ENCODE measurements at places on chromosomes 5 and 9. TPM values are rescaled to one million over a fixed set of nuclear protein-coding genes. Genes with fewer than 3 reads are reported as not detected.

DNA sequence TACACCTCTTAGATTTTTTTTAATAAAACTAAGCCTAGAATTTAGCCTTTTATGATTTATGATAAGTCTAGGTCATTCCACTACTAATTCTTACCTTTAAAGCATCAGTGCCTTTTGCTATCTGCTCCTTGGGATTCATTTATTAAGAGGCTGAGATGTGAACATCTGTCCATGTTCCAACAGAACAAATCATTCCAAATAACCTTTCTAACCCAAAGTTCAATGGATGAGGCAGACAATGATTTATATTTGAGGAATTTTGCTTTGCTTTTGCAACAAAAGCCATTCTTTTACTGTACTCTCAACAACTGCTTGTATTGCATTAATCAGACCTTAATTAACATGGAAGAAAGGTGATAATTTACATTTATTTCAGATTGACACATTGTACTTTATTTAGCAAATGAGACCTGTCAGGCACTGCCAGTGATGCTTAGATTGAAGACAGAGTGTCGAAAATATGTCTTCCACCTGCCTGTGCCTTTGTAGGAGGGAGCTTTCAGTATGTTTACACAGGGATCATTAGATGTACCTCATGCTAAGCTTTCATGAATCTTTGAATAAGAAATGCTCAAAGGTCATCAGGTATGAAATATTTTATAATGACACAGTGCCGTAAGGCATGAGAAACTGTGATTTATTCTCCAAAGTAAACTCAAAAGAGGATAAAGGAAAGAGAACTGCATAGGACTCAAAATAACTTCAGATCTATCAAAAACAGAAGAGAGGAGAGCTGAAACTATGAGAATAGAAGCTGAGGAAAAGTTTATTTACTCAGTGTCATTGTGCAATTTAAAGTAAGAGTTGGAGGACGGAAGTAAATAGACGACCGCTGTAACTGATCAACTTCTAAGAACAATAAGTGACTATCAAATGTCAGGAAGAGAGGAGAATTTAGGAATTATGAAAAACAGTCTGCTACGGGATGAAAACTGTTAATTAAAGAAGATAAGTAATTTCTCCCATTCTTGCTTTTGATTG, 36.7 kb upstream of the IZUMO3 start:
- DNase-seq = no peak

- DNase-seq = no peak
These were observed 9.1 kb upstream of the PJA2 start for GRCh38 chr5:109418712-109419352.

GRCh38 chr5:144487761-144488160, 317.1 kb downstream of the KCTD16 start:
- peak; percentile 36 for DNase-seq

DNA sequence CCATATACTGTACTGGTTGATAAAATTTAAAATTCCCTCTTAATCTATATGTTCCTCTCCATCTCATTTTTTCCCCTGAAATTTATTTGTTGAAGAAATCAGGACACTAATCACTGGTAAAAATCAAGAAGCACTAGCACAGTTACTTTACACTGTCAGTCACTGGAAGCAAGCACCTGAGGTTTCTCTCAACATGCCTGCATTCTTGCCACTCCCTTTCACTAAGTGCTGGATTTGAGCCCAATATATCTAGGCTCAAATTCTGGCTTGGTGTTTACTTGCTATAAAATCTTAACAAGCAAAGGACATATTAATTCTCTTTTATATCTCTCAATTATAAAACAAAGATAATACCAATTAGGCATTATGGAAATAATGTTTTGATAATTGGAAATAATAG, 58.6 kb downstream of the DIAPH1 start:
- no peak for DNase-seq

DNA sequence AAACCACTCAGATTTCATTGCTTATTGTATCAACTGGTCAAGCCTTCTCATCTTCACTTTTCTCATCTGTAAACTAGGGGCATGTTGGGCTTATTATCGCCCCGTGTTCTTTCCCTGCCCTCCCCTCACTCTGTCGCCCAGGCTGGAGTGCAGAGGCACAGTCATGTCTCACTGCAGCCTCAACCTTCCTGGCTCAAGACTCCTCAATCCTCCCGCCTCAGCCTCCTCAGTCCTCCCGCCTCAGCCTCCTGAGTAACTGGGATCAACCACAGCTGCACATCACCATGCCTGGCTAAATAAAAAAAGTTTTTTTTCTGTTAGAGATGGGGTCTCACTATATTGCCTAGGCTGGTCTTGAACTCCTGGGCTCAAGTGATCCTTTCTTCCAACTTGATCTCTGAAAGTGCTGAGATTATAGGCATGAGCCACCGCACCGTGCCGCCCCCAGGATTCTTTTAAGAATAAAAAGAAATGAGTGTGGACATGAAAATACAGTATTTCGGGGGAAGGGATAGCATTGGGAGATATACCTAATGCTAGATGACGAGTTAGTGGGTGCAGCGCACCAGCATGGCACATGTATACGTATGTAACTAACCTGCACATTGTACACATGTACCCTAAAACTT, 2.0 kb downstream of the MAML1 start:
- no peak for DNase-seq

The GPR150 gene
- 0.12 TPM for total RNA-seq

DNA sequence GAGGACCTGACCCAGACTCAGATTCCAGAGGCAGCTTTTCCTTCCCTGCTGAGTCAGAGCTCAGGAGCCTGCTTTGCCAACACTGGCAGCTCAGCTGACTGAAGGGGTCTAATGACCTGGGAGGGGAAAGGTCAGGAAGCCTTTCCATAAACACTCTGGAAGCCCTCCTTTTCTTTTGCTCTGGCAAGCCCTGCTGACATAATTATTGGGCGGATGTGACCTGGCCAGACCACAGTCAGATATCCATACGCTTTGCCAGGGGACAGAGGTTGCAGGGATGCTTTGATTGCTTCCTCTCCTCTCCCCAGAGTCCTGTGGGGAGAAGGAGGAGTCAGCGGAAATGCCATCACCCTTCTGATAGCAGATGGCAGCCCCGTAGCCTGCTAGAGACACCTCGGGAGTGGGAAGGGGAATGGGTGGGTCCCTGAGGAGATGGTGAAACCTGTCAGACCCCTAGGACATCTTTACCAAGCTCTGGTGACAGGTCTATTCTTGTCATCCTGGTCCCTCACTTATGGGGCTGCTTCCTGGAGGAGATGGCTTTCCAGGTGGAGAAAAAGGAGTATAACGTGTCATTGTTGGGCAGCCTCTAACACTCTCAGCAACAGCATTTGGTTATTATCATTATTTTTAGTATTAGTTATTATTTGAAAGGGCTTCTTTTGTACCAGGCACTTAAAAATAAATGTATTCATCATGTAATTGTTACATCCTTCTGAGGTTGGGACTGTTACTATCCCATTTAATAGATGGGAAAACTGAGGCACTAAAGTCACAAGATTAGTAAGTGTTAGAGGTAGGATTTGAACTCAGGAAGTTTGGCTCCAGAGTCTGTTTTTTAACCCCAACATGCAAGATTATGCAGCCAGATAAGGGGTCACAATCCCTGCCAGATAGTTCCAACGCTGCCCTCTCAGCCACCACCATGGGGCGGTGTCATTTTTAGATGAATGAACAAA, 11.6 kb downstream of the COL27A1 start:
- no peak for DNase-seq

GRCh38 chr5:172556262-172556661, 84.8 kb upstream of the NEURL1B start:
- DNase-seq = no peak

The CKMT2 gene
- not detected for total RNA-seq

The CDKN2B gene
- 0.06 TPM for total RNA-seq

- peak; percentile 45 for DNase-seq
These were observed 25.6 kb downstream of the FBXW11 start for GRCh38 chr5:171980792-171981191.

DNA sequence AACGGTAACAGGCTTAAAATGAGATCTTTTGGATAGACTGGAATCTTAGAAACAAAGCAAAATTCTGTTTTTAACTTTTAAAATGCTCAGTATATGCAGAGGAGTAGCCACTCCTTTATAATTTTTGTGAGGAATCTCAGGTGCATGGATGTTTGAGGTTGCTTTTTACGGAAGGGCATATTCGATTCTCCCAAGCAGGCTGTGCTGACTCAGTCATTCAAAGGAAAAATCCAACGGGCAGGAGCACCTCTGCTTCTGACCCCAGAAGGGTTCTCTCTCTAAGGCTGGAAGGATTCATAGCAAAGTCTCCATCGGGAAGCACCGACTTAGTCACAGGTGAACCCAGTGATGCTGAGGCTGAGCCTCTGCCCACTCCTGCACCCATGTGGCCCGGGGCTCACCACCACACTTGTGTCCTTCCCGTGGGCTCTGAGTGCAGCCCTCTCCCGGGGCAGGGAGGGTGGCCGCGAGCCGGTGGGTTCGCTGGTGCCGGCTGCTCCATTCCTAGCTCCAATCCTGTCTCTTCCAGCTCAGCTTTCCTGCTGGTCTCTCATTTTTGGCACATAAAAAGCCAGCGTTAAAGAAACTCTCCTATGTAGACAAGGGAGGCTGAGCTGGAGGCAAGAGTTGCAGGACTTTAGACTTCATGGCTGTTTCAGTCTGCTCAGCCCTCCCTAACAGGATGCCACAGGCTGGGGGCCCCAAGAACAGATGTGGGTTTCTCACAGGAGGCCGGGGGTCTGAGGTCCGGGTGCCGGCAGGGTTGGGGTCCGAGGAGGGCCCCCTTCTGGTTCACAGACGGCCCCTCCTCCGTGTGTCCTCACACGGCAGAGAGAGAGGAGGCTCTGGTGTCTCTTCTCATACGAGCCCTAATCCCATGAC, 135.6 kb upstream of the LPCAT1 start:
- DNase-seq = no peak

GRCh38 chr5:77171141-77171910, 39.2 kb upstream of the PDE8B start:
- DNase-seq = no peak

DNA sequence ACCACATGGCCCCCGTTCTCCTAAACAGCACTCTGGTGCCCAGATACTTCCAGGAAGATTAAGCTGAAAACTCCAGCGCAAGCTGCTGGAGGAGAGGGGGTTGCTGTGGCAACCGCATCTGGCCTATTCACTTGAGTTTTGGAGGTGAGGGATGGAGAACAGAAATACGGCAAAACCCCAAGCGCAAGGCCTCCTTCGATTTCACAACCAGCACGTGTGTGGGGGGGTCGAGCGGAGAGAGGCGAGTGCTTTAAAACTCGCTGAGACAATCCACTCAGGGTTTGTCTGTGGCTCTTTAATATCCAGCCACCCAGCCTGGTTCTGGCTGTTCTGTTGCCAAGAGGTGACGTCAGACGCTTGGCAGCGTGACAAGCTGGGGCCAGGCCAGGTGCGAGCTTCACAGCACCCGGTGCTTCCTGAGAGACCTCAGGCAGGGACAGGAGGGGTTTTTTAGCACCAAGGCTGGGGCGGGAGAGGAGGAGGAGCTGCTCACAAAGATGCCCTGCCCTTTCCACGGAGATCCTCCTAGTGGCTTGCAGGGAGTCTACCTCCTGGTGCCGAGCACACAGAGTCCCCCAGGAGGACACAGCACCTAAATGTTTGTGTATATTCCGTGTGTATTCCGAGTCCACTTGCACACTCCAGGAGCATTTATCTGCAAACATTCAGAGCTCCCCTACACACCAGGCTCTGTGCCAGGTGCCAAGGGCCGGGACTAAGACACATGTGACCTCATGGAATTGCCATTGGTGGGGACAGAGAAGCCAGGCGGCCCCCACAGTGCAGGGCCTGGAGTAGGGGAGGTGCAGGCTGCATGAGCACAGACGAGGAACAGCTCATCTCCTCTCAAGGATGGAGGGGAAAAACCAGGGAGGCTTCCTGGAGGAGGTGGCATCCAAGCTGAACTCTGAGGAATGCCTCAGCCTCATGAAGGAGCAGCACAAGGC, 194.6 kb downstream of the OLFM1 start:
- DNase-seq = no peak

DNA sequence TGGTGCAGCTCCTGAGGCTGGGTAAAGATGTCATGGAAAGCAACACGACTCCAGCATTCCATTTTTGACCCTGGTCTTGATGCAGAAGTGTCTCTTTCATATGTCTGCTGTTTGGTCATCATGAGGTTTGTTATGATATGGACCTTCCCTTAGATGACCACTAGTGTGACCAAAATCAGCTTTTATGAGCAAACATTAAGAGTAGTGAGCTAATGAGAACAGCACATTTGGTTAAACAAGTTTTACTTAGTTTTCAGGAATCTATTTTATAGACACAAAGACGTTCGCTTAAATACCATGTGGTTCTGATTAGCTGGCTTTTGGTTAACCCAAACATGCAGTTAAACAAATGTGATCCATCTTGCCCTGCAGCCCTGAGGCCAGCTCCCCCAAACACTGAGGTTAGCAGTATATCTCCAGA, 56.7 kb upstream of the ACTBL2 start:
- DNase-seq = no peak

The ZNF474 gene
- total RNA-seq = 1.3 TPM

- DNase-seq = peak; percentile 68
These were observed 170.0 kb downstream of the NTRK2 start for GRCh38 chr9:84839541-84839940.

GRCh38 chr5:83871533-83872395, 151.1 kb upstream of the HAPLN1 start:
- DNase-seq = no peak

The SCGB3A2 gene
- not detected for total RNA-seq

The CHSY3 gene
- total RNA-seq = 0.30 TPM
